ENCODE measurements at places on chromosomes 1 and 21.

DNA sequence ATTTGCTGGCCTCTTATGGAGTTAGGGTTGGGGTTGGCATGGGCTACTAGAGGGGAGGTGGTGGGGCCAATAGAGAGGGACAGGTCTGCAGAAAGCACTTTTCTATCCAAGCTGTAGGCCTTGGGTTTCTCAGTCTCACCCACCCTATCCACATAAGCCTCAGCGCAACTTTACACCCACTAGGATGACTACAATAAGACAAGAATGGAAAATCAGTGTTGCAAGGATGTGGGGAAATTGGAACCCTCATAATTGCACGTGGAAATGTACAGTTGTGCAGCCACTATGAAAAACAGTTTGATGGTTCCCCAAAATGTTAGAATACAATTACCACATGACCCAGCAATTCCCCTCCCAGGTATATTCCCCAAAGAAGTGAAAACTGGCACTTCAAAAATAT, 14.0 kb upstream of the GSTM4 start:
- no peak for DNase-seq

DNA sequence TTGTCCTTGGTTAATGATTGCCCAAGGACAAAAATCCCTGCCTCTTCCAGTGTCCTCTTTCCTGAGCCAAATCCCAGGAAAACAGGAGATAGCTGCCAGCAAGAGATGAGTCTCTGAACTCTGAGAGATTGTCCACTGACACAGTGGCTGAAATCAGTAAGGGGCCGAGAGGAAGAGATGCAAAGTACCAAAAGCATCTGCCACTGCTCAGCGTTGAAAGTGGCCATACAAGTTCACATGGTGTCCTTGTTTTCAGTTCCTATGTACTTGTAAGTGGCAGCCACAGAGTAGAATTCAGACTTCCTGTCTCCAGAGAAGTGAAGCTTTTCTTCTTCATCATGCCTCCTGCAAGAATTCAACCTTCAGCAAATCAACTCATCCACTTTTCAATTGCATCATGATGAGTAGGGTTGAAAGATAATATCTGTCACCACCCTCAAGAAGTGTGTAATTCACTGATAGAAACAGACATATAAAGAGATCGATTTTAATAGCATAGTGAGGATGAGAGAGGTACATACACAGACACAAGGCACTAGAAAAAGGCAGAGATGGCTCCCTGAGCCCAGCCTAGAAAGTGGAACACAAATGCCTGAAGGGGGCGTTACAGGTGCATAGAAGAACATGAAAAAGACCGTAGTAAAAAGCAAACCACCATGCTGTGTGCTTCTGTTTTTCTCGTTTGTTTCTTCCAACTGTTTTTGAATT, 185.8 kb downstream of the MRPL39 start:
- DNase-seq = peak; percentile 70

DNA sequence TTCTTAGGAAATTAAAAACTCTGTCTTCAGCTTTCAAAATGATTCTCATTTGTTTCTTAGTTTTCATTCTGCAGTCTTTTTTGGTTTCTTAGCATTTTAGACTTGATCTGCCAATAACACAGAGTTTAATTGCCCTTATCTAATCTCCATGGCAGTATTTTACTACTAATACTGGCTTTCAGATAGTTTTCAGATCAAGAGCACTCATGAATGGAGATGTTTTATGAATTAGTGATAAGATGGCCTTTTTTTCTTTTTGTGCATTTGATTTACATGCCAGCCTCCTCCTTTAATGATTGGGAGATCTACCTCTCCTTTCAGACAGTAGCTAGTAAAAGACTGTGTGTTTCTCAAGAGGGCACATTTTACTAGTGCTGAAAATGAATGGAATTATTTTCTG, 5.6 kb downstream of the MIA3 start:
- DNase-seq = no peak

- no peak for DNase-seq
Measured at GRCh38 chr1:108719656-108720435, 7.1 kb downstream of the FNDC7 start.

DNA sequence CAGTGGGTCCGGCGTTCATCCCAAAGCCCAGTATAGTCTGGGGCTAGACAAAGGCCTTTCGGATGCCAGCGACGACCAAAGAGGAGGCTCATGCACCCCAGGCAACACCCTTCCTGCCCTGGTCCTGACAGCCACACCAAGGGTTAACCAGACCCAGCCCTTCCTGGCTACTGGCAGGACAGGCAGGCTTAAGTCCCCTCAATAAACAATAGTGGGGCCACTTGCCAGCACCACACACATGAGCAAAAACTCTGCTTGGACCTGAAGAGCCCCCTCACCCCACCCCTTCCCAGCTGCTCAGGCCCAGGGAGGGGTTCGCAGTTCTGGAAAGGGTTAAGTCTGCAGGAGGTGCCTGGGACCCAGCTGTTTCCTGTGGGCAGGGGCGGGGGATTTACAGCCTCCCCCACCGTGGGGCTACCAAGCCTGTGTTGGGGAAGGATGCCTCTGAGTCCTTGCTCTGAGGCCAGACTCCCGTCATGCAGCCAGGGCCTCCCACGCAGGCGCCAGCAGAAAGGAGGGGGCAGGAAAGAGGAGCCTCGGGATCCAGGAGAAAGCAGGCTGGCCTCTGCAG, 18.2 kb downstream of the PHLDA3 start:
- no peak for DNase-seq
